ENCODE measurements at places on chromosomes 16 and 17. TPM values are rescaled to one million over a fixed set of nuclear protein-coding genes. Genes with fewer than 3 reads are reported as not detected.

- no peak for DNase-seq
Measured at GRCh38 chr17:48756830-48757251, 28.3 kb upstream of the HOXB13 start.

DNA sequence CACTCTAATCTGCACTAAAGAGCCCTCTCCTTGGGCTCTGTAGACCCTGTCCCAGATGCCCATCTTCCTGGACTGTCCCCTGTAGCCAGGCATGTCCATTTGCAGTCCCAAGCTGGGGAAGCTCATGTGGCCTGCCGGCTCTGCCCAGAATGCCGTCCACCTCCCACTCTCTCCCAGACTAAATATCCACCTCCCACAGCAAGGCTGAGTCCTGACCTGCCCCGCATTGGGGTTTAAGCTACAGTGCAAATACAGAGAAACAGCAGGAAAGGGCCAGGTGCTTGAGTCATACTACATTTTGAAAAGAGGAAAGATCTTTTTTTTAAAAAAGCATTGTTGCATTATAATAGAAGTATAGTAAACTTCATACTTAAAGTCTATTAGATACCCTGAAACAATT is 3.0 kb downstream of the ST6GALNAC2 start:
- DNase-seq, result peak; percentile 82

- no peak for DNase-seq
Measured at GRCh38 chr16:72284042-72284789, 112.3 kb upstream of the PMFBP1 start.

- DNase-seq, result no peak
Measured at GRCh38 chr17:43395165-43395564, 3.6 kb upstream of the ARL4D start.

DNA sequence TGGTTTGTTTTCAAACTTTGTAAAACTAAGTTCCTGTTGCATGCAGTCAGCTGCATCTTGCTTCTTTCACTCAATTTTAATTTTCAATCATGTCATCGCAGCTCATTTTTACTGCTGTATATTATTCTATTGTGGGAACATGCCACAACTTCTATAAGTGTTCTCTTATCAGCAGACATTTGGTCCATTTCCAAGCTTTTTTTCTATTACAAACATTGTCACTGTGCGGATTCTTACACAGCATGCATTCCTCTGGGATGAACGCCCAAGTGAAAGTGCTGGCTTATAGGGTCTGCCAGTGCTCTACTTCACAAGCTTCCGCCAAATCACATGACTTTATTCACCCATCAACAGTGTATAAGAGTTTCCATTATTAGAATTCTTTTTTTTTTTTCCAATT is 22.7 kb downstream of the GINS3 start:
- DNase-seq, result no peak

GRCh38 chr16:56852401-56852730 is 12.6 kb upstream of the SLC12A3 start:
- DNase-seq, result no peak

DNA sequence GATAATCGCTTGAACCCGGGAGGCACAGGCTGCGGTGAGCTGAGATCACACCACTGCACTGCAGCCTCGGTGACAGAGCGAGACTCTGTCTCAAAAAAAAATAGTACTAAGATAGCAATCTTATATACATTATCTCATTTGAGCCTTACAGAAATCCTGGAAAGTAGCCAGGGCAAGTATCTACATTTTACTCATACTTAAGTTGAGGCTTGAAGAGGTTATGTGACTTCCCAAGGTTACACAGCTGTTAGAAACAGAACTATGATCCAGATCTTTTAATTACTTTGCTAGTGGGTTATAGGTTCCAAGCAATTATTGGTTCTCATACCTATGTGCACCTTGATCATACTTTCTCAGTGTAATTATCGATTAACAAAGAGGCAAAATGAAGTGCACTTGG is 15.4 kb downstream of the C17orf78 start:
- DNase-seq, result no peak

- no peak for DNase-seq
Measured at GRCh38 chr16:77885571-77886295, 97.4 kb downstream of the VAT1L start.

GRCh38 chr16:82672676-82673075 is 45.9 kb downstream of the CDH13 start:
- DNase-seq, result peak; percentile 20

DNA sequence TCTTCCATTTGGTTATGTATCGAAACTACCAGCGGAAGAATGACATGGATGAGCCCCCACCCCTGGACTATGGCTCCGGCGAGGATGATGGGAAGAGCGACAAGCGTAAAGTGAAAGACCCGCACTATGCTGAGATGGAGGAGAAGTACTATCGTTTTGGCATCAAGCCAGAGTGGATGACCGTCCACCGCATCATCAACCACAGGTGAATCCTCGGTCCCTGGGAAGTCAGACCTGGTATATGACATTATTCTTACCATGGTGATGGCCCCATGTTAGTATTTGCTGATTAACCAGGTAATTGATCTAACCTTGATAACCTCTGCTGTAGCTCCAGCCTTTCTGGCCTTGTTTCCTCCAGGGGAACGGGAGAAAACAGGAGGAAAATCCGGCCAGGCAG is 8.5 kb downstream of the CHD3 start:
- DNase-seq, result no peak

- DNase-seq, result no peak
Measured at GRCh38 chr16:86019446-86020047, 120.6 kb downstream of the IRF8 start.

DNA sequence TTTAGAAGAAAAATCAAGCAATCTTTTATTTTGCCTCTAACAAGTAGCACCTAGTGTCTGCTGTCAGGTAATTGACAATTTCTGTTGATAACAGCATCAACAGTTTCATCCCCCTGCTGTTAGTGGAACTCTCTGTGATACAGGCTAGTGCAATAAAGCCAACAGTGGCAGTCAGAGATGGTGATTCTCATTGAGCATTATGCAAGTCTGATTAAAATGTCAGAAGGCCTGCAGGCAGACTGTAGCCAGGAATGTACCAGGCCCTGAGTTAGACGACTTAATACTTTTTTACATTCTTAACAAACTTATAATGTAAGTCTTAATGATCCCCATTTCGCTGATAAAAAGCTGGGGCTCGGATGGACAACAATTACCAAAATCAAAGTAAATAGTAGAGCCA is 14.6 kb downstream of the CYLD start:
- DNase-seq, result no peak

DNA sequence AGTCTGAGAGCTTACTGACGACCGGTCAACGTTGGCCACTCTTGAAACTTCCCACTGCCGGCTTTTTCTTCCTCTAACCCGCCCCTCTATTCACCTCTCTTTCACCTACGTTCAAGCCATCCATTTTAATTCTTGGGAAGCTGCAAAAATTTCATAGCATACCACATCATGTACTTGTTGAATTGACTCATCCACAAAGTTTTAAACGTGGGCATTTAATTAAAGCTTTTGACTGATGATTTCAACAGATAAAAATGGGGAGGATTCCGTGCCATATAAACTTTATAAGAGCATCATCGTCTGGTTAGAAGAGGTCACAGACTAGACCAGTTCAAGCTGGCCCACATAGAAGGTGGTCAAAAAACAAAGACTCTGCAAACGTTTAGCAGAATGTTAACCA is 22.5 kb downstream of the VPS53 start:
- peak; percentile 77 for DNase-seq

DNA sequence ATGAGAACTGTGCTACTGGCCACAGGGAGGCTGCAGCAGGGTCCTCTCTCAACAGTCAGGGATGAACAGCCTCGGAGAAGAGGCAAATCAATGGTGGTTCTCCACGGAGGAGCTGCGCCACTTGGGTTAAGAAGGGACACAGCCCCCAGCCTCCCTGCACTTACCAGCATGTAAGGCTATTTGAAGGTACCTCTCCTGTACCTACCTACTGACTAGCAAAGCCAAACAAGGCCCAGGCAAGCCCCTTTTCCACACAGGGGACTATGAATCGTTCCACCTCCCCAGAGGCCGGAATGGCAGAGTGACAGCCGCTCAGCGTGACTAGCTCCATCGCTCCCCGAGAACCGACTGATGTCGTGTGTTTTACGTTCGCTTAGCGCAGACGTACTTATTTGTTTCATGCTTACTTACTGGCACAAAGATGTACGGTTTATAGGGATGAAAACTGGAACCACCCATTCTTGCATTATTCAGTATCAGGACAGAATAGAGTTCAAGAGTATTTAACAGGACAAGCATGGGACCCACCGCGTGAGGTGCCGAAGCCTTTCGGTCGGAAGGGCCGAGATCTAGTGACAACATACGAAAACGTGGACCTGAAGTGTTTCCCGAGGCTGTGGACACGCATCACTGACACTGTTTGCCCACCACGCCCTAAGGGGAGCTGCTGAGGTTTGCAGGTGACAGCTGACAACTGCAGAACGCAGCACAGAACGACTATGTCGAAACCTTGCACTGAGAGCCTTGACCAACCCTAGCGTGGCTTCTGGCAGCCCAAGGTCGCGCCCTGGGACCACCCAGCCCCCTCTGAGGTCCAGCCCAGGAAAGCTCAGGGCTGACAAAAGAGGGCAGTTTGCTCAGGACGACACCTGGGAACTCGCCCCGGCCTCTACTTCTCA is 1.0 kb downstream of the TEPSIN start:
- DNase-seq, result no peak

DNA sequence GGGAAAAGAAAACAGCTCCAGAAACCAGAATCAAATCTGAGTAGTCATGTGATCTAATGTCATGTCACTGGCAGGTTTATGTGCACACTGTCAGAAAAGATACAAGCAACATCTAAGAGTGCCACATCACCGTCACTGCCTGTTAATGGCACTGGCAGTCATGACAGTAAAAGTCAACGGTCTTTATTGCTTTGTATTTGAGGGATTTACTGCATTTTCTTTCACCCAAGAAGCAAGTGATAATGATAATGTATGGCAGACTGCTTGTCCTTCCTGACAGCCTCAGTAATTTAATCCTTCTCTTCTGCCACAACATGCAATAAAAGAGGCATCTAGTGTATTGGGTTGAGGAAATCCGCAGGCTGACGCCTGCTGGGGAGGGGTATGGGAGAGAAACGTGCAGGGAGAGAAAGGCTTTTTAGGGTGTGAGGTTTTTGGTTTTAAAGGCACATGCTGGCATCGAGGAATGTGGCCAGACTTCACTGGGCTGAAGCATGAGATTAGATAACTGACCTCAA is 92.4 kb downstream of the RPGRIP1L start:
- no peak for DNase-seq

DNA sequence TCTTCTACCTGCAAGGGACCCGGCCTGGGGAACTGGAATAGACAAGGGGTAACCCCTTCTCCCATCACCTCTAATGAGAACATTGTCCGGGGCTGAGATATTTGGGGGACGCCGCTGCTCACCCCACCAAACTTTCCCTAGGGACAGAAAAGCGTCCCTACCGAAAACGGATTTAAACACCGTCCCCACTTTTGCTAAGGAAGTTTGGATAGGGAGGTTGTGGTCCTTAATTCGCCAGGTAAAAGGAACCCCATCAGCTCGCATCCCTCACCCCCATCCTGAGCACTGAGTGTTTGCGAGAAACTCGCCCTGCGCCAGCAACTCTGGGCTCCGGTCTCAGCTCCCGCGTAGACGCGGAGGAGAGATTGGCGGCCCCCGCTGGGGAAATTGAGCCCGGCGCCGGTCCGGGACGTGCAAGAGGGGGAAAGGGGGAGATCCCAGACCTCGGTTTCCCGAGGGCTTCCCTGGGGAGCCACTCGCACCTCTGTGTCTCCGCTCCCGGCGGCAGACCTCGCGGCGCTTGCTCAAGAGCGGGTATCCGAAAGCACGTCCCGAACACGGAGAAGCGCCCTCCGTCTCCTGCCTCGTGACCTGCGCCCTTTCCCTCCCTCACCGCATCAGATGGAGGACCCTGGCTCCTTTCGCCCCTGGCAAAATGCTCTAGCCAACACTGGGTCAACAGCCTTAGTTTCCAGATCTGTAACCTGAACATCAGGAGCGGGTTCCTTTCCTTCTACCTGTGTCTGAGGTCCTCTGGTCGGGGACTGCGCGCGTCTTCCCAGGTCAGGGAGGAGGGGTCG is 3.1 kb upstream of the SOX9 start:
- peak; percentile 25 for DNase-seq

- no peak for DNase-seq
Measured at GRCh38 chr17:48426019-48426665, 3.9 kb downstream of the SKAP1 start.

- DNase-seq, result no peak
Measured at GRCh38 chr16:4393240-4393600, 21.6 kb downstream of the VASN start.

DNA sequence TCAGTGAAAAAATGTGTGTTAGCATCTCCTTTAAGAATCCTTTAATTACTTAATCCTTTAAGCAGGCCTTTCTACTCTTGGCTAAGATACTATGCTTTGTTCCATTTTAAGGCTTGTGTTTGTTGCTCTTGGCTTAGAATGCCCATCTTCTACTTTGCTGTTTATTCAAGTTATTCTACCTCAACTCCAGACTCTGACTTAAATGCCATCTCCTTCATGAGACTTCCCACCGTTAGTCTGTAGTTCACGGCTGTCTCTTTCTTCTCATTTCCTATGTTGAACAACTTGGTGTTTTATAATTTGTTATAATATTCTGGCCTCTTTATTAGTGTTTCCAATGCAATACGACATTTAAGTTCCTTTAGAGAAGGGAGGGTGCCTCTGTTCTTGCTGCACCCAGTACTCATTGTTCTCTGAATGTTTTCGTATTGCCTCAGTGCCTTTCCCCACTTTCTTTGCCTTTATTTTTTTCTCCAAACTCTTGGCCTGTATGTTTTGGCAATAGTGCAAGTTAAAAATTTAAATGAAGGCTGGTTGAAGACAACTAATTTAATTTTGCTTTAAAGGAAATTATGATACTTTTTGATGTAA is 6.1 kb upstream of the KRT10 start:
- DNase-seq, result no peak

HBZ gene
- total RNA-seq, result not detected

ADCY9 gene
- total RNA-seq, result 10.9 TPM

MT1G gene
- 1.7 TPM for total RNA-seq

WNK4 gene
- 0.28 TPM for total RNA-seq

CCDC144A gene
- 2.4 TPM for total RNA-seq

DLG4 gene
- 7.3 TPM for total RNA-seq

SIRT7 gene
- 15.0 TPM for total RNA-seq

TEKT3 gene
- not detected for total RNA-seq

ZNF319 gene
- 4.9 TPM for total RNA-seq

CPHXL2 gene
- total RNA-seq, result not detected

RAPGEFL1 gene
- total RNA-seq, result 5.0 TPM

NME4 gene
- total RNA-seq, result 143 TPM

RHBDF1 gene
- 20.3 TPM for total RNA-seq

CLDN9 gene
- not detected for total RNA-seq

CCDC200 gene
- not detected for total RNA-seq

CSH2 gene
- not detected for total RNA-seq

MYO15B gene
- 0.75 TPM for total RNA-seq

ITGAD gene
- total RNA-seq, result not detected

ERN1 gene
- total RNA-seq, result 5.3 TPM
